Spleen (tissue), 13 donors: ENCODE measurements at places on chromosomes 3 and 15. TPM values are rescaled to one million over a fixed set of nuclear protein-coding genes. Genes with fewer than 3 reads are reported as not detected.
A peak's percentile ranks its signal among the peaks of the same experiment; 100 is the strongest.

GRCh38 chr3:54818942-54819341 is 108.9 kb downstream of the LRTM1 start:
- DNase-seq: no peak

DNA sequence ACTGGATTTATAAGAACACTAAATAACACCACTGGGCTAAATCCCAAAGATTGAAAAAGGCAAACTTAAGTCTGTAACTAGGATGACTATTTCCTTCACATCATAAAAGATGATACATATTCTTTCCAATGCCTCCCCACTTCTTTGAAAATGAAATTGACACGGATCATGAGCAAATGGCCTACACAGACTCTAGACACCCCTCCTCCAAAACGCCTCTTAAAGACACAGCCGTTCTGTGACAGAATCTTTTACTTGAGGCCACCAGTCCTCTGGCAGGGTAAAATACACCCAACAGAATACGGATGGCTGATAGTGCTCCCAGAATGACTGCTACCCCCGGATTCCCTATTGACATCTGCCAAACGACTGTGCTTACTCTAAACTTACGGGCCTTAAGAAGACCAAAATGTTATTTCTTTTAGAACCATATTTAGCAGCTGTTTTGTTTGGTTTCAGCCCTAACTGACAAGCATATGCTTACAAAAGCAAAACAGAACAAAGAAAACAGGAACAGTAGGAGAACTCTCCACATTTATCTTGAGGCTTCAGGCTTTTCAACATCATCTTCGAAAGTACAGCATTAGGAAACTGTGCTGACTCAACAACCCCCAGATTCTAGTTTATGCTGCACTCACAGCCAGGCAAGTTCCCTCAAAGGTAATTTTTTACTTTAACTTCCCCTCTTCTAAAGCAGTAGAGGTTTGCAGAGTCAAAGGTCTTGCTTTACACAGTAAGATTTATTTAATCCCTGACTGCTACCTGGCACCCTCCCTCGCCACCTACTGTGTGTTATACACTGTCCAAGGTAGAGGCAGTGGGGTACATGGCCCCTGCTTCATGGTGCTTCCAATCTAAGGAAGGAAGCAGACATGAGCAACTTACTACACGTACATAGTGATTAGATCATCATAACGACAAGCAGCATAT is 84.3 kb downstream of the TNIK start:
- no peak for DNase-seq

The CHDH gene
- polyA plus RNA-seq: 0.26 TPM

DNA sequence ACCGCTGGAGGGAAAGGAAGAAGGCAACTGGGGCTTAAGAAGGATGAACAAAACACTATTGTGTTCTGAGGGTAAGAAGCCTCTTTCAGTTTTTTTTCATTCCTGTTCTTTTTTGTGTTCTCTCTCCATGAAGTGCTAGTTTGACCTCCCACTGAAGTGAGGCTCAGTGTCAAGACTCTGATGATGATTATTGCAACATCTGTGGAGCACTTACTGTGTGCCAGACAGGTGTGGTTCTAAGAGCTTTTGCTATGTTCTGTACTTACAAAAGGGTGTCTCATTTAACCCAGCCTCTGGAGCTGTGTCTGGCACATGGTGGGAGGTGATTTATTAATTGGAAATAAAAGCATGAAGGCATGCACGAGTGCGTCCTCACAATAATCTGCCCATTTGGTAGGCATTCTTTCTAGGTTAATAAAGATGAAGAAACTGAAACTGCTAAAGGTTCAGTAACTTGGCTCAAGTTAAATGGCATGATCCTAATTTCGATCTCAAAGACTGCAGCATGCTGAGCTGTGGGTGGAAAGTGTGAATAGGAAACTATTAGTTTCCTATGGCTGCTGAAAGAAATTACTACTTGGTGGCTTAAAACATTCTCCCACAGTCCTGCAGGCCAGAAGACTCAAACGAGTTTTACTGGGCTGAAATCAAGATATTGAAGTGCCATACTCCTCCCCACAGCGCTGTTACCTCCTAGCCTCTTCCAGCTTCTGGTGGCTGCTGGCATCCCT is 38.5 kb upstream of the VEPH1 start:
- DNase-seq: no peak

GRCh38 chr3:131962982-131963381 is 71.8 kb downstream of the CPNE4 start:
- no peak for DNase-seq

The KNL1 gene
- polyA plus RNA-seq: 0.52 TPM

GRCh38 chr3:81277853-81278252 is 483.6 kb downstream of the GBE1 start:
- DNase-seq: no peak

The GPR149 gene
- not detected for polyA plus RNA-seq

DNA sequence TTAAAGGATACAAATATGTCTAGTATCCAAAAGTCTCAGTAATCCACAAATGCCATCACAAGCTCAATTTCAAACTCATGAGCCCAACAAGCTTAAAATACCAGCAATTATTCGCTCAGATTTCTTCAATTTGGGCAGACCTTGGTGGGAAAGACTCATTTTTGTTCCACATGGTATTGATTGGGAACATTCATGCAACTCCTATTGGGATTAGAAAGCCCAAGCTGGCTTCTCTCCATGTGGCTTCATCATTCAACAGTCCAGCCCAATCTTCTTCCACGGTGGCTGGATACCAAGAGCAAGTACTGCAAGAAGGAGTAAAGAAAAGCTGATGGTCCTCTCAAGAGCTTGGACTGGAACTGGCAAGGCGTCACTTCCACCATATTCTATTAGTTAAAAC is 66.3 kb downstream of the STRIT1 start:
- no peak for DNase-seq

DNA sequence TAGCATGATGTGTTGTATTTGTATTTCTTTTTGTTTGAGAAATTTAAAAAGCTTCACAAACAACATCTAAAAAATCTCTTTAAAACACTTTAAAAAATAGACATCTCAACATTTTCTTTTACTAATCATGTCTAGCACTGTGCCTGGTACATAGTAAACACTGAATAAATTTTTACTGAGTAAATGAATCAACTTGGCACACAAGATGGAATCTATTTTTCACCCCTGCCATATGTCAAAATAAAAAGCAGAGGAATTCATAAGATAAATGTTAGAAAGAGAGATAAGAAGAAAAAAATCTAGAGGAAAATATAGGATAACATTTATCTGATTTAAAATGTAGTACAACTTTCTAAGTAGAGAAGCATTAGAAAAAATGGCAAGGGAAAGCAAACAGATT is 8.6 kb upstream of the GOLIM4 start:
- DNase-seq: no peak

DNA sequence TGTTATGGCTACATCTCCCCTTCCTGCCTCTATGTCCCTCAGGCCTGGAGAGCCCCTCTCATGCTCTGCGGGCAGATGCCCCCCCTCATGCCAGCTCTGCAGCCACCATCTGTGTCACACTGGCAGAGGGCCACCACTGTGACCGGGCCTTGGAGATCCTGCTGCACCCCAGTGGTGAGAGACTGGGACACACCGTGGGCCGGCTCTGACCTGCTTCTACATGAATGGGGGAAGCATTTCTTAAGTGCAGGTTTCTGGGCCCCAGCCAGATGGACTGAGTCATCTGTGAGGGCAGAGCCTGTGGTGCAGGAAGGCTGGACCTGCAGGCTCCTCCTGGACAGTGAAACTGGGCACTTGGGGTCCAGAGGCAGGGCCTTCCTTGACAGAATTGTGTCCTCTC is 4.8 kb downstream of the VWA5B2 start:
- no peak for DNase-seq

DNA sequence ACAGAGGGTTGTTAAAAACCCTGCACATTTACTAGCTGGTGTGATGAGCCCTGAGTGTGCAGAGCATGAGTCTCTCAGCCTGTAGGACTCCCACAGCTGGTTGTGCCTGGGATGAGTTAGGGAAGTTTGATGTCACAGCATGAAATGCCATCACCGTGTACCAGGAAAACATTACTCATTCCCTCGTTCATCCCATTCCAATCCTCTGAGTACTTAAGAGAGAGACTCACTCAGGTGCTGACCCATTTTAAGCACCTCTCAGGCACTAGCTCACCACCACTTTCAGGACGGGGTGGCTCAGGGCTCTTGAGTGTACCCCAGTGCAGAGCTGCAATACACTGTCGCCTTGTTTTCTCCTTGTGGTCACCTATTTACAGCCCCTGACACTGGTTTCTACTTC is 18.7 kb downstream of the MGLL start:
- no peak for DNase-seq

DNA sequence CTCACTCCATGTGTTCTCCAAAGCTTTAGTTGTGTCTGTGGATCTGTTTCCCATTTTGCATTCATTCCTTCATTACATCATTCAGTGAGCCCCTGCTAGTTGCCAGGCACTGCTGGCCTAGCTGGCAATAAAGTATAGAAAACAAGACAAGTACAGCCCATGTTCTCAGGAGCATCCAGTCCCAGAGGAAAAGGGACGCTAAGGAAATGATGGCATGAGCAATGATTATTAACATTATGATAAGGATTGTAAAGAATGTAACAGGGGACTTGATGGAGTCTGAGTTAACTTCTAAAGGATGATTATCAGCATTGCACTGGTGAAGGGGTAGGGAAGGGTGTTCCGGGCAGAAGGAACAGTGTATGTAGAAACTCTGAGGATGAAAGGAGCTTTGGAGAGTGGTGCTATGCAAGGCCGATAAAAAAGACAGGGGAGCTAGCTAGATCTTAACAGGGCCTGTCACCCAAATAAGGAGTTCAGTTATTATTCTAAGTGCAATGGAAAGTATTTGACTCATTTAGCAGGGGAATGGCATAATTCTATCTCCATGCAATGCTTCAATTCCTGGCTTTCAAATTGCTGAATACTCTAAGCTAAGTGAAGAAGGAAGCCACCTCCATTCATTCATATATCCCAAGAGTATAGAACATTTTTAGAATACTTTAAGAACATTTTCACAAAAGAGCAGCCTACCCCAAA is 258.2 kb upstream of the STT3B start:
- no peak for DNase-seq

DNA sequence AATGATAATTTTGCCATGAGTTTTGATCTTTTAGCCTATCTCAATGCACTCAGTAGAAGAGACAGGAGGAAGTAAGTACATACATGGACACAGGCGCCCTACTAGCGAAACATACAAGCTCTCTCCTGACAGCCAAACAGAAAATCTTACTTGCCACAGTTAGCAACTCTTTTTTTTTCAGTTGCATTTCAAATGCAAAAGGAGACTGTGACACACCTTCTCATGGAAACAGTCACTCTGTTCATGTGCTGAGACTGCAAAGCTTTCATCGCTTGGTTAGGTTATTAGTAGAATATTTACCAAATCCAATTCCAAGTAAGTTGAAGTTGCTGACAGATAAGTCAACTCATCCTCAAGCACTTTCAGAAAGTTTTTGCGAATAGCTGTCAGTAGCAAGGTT is 223.3 kb downstream of the FOXP1 start:
- no peak for DNase-seq

GRCh38 chr3:179016979-179017670 is 54.5 kb downstream of the ZMAT3 start:
- DNase-seq: no peak

DNA sequence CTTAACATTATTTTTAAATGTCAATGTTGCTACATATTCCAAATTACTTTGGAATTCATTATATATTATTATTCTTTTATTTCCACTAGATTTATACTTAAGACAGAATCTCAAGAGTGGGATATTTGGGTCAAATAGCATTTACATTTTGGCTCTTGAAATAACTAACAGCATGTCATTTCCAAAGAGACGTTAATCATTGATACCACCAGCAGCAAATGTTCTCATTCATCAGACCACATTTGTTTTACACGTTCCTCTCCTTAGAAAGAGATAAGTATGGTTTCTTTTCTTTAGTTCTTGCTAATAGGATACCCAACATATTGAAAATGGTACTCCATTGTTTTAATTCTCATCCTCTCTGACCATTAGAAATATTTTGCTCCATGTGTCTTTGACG is 229.8 kb downstream of the LPP start:
- no peak for DNase-seq

DNA sequence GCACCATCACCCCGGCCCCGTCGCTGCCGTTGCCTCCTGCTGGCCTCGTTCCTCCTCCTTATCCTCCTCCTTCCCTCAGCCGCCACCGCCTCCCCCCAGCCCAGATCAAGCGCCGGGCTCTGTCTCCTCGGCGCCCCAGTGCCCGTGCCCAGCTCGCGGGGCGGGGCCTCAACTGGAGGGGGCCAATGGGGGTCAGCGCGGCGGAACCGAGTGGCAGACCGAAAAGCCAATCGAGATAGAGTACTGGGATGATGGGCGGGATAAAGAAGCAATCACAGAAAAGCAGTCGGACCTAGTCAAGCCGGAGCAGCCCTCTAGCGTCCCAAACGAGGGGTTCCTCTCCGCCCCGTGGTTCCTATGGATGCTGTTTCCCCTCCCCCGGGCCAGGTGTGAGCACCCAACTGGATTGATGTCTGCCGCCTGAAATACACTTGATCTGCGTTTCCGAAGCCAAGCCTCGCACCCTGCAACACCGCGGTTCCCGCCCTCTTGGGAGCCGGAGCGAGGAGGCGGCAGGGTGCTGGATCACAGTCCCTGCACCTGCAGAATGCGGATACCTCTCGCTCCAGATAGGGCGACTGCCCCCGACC is at the start of gene FRMD5:
Gene FRMD5 (minus strand): TSS at position 121 of the 590 bp plus-strand sequence.
- DNase-seq: peak; percentile 90

The ADAMTS9 gene
- 9.1 TPM for polyA plus RNA-seq
